ENCODE measurements at places on chromosomes 2 and 18.
A peak's percentile ranks its signal among the peaks of the same experiment; 100 is the strongest.

- no peaks in the 10 kb centered on the region for H3K27me3 ChIP-seq
- no peak for DNase-seq
- H3K36me3 ChIP-seq, result peaks cover 7% of the 10 kb centered on the region
- no peak overlapping the region for H3K27ac ChIP-seq
- no peaks in the 10 kb centered on the region for H3K4me1 ChIP-seq
These were observed 141.2 kb downstream of the IKZF2 start for GRCh38 chr2:213010106-213010779.

DNA sequence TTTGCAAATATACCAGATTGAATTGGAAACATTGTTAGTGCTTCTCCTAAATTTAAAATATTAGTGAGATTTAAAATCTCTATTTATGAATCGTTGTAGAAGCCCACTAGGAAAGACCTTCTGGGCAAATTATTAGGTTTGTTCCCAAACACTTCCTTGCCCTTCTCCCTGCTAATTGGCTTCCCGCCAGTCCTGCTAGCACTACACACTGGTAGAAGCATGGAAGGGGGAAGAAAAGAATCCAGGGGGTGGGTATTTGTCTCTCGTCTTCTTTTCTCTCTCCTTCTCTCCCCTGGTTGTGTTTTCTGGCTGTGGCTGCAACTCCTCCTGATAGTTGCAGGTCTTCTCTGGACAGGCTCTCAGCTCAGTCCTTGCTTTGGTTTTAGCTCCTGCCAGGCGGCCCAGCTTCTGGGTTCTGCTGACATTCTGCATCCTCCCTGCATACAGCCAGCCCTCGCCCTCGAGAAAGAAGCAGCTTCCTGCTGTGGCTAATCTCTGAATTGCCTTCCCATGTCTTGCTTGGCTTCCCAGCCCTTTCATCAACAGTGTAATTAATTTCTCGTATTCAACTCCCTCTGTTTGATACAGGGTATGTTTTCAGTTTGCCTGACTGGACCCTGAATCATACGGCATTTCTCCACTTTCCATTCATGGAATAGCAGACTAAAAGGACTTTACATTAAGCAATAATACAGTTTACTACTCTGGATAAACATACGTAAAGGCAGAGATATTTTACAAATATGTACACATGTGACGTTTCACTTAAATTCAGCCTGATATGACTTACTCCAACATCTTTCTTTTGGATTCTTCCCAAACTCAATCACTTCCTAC, 6.9 kb upstream of the PARD3B start:
- H3K4me3 ChIP-seq, result no peak overlapping the region
- H3K27me3 ChIP-seq, result no peaks in the 10 kb centered on the region
- H3K4me1 ChIP-seq, result peaks cover 5% of the 10 kb centered on the region
- no peaks in the 10 kb centered on the region for H3K36me3 ChIP-seq

DNA sequence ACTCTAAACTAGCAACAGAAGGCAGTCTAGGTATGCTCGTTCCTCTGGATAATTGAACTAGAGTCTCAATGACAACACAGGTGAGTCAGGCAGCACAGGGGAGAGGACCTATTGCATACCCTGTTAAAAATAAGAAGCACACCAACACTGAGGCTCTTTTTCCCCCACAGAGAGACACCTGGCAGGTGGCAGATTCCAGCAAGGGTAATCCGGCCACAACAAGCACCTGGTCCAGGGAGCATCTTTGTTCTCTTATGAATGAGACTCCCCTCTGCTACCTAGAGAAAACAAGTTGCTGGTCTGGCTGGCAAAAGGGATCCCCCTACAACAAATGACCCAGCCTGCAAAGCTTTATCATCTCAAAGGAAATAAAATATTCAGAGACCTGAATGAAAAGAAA, 508.9 kb upstream of the POU3F3 start:
- no peak for DNase-seq
- H3K4me3 ChIP-seq, result no peak overlapping the region
- no peaks in the 10 kb centered on the region for H3K36me3 ChIP-seq
- H3K27me3 ChIP-seq, result no peaks in the 10 kb centered on the region
- no peaks in the 10 kb centered on the region for H3K4me1 ChIP-seq

DNA sequence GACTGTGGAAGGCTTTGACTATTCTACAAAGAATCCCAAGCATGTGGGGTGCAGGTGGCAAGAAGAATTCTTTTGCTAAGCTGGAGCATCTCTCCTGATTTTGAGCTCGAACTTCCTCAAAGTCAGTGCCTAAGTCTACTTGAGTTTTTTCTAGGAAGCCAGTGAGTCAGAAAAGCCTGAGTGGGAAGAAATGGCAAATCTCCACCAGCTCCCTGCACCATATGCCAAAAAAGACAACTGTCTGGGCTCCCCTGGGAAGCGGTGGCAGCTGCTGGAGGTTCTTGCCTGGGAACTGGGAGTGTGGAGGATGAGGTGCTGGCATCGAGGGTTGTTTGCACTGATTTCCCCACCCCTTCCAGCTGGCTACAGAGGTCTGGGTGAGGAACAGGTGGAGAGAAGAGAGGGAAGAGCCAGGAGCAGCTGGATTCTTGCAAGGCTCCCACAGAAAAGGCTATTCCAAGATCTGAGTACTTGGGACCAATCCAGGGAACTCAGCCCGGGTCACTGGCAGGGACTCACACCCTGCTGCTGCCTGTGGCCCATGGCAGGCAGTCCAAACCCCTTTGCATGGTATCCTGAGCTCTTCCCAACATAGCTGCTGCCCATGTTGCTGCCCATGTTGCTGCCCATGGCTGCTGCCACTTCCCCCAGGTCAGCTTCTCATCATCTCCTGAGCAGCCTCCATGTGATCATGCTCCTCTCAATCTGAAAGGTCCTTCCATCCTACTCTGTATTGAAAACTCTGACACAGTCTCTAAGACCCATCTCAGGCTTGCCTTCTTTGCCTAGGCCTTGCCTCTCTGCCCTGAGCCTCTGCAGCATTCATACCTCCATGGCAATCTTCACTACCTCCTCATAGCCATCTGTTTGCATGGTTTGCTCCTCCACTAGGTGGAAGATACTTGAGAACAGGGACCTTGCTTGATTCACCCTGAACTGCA, 128.3 kb upstream of the SPATS2L start:
- H3K36me3 ChIP-seq, result no peaks in the 10 kb centered on the region
- H3K27ac ChIP-seq, result no peak overlapping the region
- DNase-seq, result no peak

GRCh38 chr2:182142062-182142461, 156.4 kb downstream of the PPP1R1C start:
- no peak overlapping the region for H3K4me3 ChIP-seq
- no peaks in the 10 kb centered on the region for H3K27me3 ChIP-seq
- no peaks in the 10 kb centered on the region for H3K36me3 ChIP-seq
- no peak overlapping the region for H3K27ac ChIP-seq
- DNase-seq, result peak; percentile 28

DNA sequence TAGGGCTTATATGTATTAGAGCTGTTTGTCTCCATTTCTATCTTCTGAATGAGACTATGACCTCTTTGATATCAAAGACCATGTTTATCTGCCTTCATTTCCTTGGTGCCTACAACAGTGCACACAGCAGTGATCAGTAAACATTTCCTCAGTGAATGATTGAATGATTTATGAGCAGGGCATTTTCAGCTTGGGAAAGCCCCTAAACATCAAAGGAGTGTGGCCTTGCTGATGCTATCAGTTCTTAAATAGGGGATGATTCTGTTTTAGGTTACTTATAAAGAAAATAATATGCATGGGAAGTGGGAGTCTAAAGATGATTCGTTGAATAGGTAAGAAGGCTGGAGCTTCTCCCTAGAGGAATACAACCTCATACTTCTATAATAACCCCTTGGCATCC, 425.3 kb downstream of the ZNF521 start:
- H3K27me3 ChIP-seq, result peaks cover 4% of the 10 kb centered on the region
- no peak for DNase-seq
- H3K4me3 ChIP-seq, result no peak overlapping the region

DNA sequence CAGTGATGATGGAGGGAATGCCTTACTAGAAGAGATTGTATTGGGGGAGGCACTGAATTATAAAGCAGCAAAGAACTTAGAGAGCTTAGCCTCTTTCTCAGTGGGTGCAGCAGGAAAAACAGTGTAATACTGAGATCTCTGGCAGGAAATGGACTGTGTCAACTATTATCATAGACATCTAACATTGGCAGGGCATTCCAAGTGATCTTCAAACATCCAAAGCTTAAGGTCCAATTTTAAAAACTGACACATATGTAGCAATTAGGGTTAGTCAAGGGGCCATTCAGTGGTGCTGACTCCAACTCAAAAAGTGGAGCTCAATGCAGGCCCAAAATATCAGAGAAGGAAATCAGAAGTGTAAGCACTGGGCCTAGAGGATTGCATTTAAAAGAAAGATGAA, 106.6 kb upstream of the DDX18 start:
- H3K36me3 ChIP-seq, result no peaks in the 10 kb centered on the region
- DNase-seq, result no peak
- no peaks in the 10 kb centered on the region for H3K27me3 ChIP-seq
- no peaks in the 10 kb centered on the region for H3K4me1 ChIP-seq
- no peak overlapping the region for H3K4me3 ChIP-seq

- no peaks in the 10 kb centered on the region for H3K27me3 ChIP-seq
- H3K27ac ChIP-seq, result no peak overlapping the region
- DNase-seq, result no peak
- H3K4me3 ChIP-seq, result no peak overlapping the region
- peaks cover 31% of the 10 kb centered on the region for H3K36me3 ChIP-seq
- peaks cover 21% of the 10 kb centered on the region for H3K4me1 ChIP-seq
These were observed 4.2 kb downstream of the OBSL1 start for GRCh38 chr2:219567131-219567530.

GRCh38 chr2:10028407-10028987, 14.9 kb upstream of the KLF11 start:
- no peaks in the 10 kb centered on the region for H3K36me3 ChIP-seq
- peaks cover 5% of the 10 kb centered on the region for H3K27me3 ChIP-seq
- H3K27ac ChIP-seq, result no peak overlapping the region
- peaks cover 18% of the 10 kb centered on the region for H3K4me1 ChIP-seq
